Transverse colon (tissue), 4 donors: ENCODE measurements at places on chromosomes 6 and 20. TPM values are rescaled to one million over a fixed set of nuclear protein-coding genes. Genes with fewer than 3 reads are reported as not detected.
A peak's percentile ranks its signal among the peaks of the same experiment; 100 is the strongest.

The BPIFB2 gene
- total RNA-seq, result not detected

GRCh38 chr20:20404633-20405032, 36.7 kb downstream of the INSM1 start:
- H3K4me1 ChIP-seq, result no peaks in the 10 kb centered on the region
- H3K36me3 ChIP-seq, result no peaks in the 10 kb centered on the region
- no peak overlapping the region for H3K4me3 ChIP-seq
- no peak overlapping the region for H3K27ac ChIP-seq
- H3K27me3 ChIP-seq, result no peaks in the 10 kb centered on the region

GRCh38 chr6:11374036-11375010, 141.9 kb upstream of the NEDD9 start:
- H3K27ac ChIP-seq, result peak overlapping the region; percentile 22
- no peaks in the 10 kb centered on the region for H3K27me3 ChIP-seq
- no peak for DNase-seq
- no peak overlapping the region for H3K4me3 ChIP-seq

- H3K27ac ChIP-seq, result no peak overlapping the region
- H3K4me1 ChIP-seq, result no peaks in the 10 kb centered on the region
- no peaks in the 10 kb centered on the region for H3K36me3 ChIP-seq
- peak; percentile 39 for DNase-seq
- no peaks in the 10 kb centered on the region for H3K27me3 ChIP-seq
Measured at GRCh38 chr6:165729307-165729936, 66.4 kb upstream of the PDE10A start.

The LRRN4 gene
- not detected for total RNA-seq

DNA sequence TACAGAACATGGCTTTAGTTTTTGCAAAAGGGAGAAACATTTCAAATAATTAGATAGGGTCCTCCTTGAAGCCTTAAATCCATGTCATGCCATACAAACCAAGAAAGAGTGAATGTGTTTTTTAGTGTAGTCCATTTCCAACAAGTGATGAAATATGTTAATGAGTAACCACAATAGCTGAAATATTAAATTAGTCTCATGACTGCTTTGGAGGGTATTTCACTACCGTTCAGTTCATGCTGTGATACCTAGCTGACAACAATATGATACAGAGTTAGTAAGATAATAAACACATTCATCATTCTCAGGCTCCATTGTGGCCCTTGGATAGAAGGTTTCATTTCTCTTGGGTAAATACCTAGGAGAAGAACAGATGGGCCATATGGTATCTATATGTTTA, 5.8 kb upstream of the ID4 start:
- DNase-seq, result no peak
- no peaks in the 10 kb centered on the region for H3K4me1 ChIP-seq
- no peak overlapping the region for H3K4me3 ChIP-seq
- H3K36me3 ChIP-seq, result no peaks in the 10 kb centered on the region
- H3K27ac ChIP-seq, result no peak overlapping the region

- no peaks in the 10 kb centered on the region for H3K27me3 ChIP-seq
- H3K36me3 ChIP-seq, result no peaks in the 10 kb centered on the region
- H3K27ac ChIP-seq, result no peak overlapping the region
- H3K4me1 ChIP-seq, result no peaks in the 10 kb centered on the region
- DNase-seq, result no peak
Measured at GRCh38 chr6:127933852-127934840, 33.3 kb upstream of the THEMIS start.

The CLPSL1 gene
- not detected for total RNA-seq

The NMBR gene
- not detected for total RNA-seq

The PCSK2 gene
- 0.64 TPM for total RNA-seq
